Stimulated activated naive CD4-positive, alpha-beta T cell treated with Interleukin-2 at 50 U/mL for 16 hours (primary cell): ENCODE measurements at places on chromosomes 3 and 15.

GRCh38 chr15:72397796-72398588, at the start of gene TMEM202:
TSS of gene TMEM202 (plus strand) at chr15:72398305. CDS start at chr15:72398327, 22 bp downstream.
- no peak for DNase-seq

GRCh38 chr3:129238945-129239705, 10.3 kb upstream of the COPG1 start:
- no peak for DNase-seq

DNA sequence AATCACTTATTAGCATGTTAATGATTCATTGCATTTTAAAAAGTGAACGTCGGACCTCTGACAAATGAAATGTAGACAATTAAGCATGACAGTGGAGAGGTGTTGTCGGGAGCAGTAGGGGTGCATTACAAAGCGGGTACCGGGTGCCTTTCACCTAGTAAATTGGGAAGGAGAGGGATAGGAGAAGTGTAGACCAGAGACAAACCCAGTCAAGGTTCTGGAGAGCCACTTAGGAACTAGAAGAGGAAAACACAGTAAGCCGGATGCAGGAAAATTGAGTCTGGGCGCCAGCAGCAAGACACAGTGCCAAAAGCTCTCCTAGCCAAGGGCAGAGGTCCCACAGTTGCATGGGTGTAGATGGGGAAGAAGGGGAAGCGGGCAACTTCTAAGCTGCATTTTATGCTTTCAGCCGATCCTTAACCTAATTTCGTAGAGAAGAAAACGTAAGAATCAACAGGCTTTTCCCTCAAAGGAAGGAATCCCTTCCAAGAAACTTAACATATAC, 3.1 kb upstream of the CERS3 start:
- DNase-seq, result no peak

DNA sequence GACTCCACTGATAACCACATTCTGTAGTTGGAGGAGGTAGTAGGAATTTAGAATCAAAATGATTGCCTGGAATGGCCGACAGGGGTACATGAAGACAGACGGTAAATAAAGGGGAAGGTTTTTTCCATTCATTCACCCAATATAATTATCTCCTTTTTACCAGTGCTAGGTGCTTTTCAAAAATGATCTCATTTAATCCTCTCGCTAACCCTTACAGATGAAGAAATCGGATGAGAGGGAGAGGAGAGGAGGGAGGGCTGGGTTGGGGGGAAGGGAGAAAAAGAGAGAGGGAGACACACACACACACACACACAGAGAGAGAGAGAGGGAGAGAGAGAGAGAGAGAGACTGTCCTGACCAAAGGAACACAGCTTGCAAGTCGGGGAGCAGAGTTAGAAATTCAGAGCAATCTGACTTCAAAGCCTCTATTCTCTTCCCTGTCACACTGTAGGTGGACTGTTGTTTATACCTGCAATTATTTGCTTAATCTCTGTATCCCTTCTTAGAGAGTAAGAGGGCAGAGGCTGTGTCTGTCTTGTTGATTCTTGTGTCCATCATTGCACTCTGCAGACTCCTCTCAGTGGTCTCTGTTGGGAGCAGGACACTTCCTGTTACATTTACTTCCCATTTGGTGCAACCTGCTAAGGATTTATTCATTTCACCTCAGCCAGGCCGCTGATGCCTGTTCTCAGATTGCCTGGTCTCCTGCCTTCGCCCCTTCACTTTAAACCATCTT, 18.7 kb upstream of the PAQR9 start:
- DNase-seq, result no peak

GRCh38 chr3:195897853-195898415, 10.4 kb downstream of the TNK2 start:
- no peak for DNase-seq

GRCh38 chr15:75828429-75828828, 14.8 kb upstream of the UBE2Q2 start:
- DNase-seq, result no peak
